Activated naive CD8-positive, alpha-beta T cell treated with anti-CD3 and anti-CD28 coated beads for 36 hours (primary cell): ENCODE measurements at places on chromosomes 12 and 14. TPM values are rescaled to one million over a fixed set of nuclear protein-coding genes. Genes with fewer than 3 reads are reported as not detected.
A peak's percentile ranks its signal among the peaks of the same experiment; 100 is the strongest.

GRCh38 chr12:110649341-110649847, 35.5 kb downstream of the TCTN1 start:
- no peak for DNase-seq

GRCh38 chr12:27191531-27191930, 52.6 kb upstream of the STK38L start:
- DNase-seq, result no peak

- no peak for DNase-seq
These were observed 41.2 kb downstream of the CORO1C start for GRCh38 chr12:108690191-108690518.

The USP15 gene
- 137 TPM for total RNA-seq

DNA sequence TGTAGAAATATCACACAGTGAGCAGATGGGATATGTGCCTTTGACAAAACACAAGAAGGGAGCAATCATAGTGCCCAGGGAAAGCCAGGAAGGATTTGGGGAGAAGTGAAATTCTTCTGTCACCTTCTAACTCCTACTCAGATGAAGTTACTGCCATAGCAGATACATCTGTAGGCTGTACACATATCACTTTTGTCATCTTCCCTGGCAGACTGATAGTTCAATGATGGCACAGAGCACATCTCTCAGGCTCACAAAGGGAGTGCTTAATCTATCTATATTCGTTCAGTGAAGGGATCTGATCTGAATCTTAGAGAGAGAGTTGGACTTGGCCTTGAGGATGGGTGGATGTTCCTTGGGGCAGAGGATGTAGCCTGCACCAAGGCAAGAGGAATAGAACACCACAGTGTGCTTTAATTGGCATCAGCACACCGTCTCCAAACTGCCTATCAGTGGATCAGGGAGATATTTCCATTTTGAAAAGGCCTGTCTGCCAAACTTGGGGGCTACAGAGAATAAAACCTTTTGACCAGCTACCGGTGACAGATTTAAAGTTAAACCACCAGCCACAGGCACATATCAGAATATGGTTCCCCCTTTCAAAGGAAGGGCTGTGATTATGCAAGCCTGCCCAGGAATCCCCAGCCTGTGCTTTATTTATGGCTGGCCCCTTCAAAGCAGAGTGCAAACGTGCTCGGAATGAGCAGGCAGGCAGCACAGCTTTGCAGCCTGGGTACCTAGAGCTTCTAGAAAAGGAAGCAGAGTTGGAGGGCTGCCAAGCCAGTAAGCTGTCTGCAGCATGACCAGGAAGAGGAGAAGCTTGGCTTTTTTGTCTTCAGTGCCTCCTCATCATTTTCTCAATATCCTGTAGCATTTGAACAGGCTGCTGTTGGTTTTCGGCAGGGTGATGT, 165.5 kb upstream of the DYRK2 start:
- DNase-seq, result peak; percentile 42
